Stimulated activated CD8-positive, alpha-beta memory T cell treated with anti-CD3 and anti-CD28 coated beads, Interleukin-4, amount 100 ng/mL, for 1 hour (primary cell): ENCODE measurements at places on chromosomes 1 and 21.

DNA sequence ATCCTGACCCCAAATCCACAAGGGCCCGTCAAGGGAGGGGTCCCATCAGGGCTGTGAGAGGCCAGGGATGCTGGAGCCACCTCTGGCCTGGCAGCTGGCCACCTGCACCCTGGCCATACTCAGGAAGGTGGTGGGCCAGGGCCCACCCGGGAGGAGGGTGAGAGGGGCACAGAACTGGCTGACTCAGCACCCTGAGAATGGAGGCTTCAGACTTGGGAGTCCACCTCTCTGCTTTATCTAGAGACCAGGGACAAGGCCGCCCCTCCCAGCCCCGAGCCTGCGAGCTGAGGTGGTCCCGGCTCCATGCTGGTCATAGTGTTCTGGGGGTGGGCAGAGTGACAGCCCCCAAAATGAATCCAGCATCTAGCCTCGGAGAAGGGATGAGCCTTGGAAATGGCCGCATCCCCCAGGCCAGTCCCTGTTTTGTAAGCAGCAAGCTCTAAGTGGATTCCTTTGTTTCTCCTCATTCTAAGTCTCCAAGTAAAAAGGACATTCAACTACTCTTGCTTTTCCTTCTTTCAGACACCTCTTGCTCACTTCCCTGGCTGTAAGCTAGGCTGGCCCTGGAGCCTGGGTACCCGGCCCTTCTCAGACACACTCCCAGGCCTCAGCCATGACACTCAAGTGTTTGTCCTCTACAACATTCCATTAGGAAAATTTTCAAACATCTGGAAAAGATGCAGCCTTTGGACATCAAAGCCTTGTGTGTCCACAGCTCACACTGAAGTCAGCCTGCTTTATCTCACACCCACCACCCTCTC lies 12.3 kb downstream of the WNT3A start:
- no peak for DNase-seq

DNA sequence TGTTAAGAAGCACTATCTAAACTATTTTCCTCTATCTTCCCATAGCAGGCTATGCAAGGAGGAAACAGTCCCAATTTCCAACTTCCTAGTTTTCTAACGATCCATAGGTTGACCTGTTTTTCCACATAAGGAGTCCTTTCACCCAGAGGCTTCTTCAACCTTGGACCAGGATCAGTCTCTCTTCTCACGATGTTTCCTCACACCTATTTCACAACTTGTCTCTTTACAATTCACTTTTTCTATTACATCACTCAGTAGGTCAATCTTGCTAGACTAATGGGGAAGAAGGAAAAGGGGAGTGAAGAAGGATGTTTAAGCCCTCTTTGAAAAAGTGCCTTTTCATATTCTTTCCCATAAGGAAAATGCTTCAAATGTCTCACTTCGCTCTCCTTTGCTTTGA lies 15.9 kb downstream of the PALMD start:
- DNase-seq = no peak

DNA sequence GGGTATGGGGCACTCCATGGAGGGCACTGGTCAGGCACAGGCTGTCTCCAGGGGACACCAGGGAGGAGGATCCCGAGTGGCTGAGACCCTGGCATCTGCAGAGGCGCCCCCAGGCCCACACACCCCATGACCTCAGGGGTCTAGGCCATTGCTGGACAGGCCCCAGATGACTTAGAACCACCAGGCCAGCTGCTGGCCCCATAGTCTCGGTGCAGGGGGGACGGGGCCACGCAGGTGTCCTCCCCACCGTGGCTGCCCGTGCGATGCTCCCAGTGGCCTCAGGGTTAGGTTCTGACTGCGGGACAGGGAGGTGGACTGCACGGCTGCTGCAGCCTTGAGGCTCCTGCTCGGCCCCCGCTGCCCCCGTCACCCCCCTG lies 44.0 kb downstream of the MORN1 start:
- no peak for DNase-seq

GRCh38 chr21:44021064-44021463 lies 9.0 kb downstream of the TRAPPC10 start:
- no peak for DNase-seq

GRCh38 chr1:100585786-100586185 lies 47.8 kb downstream of the GPR88 start:
- no peak for DNase-seq

DNA sequence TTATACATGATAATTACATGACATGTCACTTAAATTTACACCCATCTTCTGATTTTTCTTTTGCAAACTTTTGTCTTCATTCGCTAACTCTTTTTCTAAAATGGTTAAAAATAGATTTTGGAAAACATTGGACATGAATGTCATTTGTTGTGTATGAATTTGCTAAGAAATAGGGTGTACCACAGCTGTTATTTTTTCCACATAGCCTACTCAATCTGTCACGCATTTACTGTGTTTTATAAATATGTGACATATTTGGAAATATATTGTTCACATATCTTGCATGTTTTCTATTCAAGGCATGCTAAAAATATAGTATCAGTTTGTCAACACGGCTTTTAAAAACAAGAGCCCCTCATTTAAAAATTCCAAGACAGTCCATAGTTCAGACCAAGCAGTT lies 47.9 kb upstream of the TARBP1 start:
- DNase-seq = no peak

GRCh38 chr1:7401814-7402547 lies 369.1 kb upstream of the VAMP3 start:
- DNase-seq = no peak

DNA sequence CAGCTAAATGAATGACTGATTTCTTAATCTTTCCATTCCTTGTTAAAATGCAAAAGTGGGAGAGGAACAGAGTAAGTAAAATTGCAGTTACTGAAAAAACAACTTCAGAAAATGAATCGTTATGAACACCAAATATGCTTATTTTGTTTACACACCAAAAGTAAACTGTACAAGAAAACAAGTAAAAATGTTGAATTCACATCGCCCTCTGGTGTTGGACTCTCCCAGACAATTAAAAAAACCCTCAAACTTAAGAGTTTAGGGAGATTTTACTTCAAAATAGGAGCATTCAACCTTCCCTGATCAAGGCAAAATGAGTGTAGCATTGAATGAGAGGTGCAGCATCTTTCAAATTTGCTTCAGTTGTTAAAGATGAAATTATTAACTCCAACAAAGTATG lies 19.4 kb upstream of the ESRRG start:
- DNase-seq = no peak

DNA sequence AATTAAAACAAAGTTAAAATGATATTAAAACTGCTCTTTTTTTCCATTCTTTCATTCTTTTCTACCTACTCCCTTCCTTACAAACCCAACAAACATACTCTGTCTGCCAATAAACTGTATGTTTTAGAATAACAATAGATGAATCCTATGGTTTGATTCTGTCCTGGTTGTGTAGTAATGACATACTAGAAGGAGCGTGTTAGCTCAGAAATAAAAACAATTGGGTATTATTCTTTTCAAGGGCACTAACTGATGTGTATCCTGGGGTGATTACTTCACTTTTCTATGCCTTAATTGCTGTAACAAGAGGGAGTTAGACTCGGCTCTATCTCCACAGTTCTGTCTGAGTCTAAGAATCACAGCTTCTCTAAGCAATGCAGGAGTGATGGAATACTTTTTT lies 194.4 kb downstream of the GIPC2 start:
- no peak for DNase-seq

DNA sequence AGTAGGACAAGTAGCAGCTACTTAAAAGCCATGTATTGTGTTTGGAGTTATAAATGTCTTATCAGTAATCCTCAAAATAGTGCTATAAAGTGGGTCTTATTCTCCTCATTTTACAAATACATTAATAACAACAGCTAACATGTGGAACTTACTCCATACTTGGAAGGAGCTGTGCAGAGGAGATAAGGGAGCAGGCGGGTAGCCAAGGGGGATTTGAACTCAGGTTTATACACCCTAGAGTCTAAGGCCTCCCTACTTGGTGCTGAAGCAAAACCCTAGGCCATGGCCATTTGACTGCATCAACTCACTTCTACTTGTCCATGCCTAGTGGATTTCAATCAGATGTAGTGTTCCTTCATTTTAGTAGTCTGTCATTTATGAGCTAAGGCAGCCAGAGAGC lies 72.1 kb downstream of the LMO4 start:
- DNase-seq = no peak

DNA sequence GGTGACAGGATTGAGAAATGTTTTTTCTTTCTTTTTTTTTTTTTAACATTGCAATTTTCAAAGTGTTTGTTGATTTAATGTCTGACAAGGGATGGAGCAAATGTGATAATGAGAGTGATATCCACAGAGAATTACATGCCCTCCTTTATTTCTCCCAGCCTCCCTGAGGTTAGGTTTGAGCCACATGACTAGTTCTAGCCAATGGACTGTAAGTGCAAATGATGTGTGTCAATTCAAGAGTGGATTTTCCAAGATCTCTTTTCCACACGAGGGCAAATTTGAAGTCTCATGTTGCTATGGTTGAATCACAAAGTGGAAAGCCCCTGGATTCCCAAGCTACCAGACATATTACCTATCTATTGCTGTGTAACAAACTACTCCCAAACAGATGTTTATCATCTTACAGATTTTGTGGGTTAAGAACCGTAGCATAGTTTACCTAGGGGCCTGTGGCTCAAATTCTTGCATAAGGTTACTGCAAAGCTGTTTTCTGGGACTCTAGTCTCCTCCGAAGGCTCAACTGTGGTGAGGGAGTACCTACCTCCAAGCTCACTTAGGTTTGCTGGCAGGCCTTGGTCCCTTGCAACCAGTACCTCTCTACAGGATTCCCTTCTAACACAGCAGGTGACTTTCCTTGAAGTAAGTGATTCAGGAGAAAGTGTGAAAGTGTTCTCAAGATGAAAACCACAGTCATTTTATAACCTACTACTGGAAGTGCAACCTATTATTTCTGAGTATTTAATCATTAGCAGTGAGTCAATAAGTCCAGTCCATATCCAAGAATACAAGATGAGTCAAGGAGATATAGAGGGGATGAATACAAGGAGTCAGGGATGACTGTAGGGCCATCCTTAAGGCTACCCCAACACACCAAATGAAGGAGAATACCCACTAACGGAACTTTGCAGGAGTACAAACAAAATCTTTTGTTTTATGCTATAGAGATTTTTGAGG lies 533.6 kb downstream of the PTPRC start:
- DNase-seq = no peak

GRCh38 chr1:163068716-163069115 lies 445 bp upstream of the RGS4 start:
- DNase-seq = no peak

- DNase-seq = no peak
These were observed at the start of gene AGPAT3 for GRCh38 chr21:43864962-43865539. Gene AGPAT3, plus strand, starts transcription at chr21:43865223. Its CDS starts 94,459 bp downstream, at chr21:43959682.
